Sigmoid colon (tissue), 7 donors: ENCODE measurements at places on chromosomes 1 and 21. TPM values are rescaled to one million over a fixed set of nuclear protein-coding genes. Genes with fewer than 3 reads are reported as not detected.

The ORC1 gene
- total RNA-seq, result not detected

The TOR3A gene
- total RNA-seq, result 39.7 TPM

The ADORA1 gene
- total RNA-seq, result 1.1 TPM

The GNB1 gene
- 148 TPM for total RNA-seq

The USP33 gene
- 68.4 TPM for total RNA-seq

The IGSF9 gene
- total RNA-seq, result under 0.01 TPM

The NCMAP gene
- total RNA-seq, result not detected

The MAST2 gene
- 28.5 TPM for total RNA-seq

The TNFRSF18 gene
- total RNA-seq, result 0.71 TPM

DNA sequence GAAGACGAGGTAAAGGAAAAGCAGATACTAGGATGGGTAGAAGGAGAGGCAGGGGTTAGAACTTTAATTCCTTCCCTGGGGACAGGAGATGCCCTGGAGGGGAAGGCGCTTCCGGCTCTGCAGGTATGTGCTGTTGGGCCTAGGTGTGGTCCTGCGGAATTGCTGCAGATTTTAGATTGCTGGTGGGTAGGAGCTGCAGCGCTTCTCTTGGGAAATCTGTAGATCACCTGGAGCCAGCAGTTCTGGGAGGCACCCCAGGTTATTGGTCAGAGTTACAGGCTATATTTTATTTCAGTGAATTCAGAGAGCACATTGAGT, 1.1 kb downstream of the MGST3 start:
- H3K27ac ChIP-seq, result peak overlapping the region; percentile 92

DNA sequence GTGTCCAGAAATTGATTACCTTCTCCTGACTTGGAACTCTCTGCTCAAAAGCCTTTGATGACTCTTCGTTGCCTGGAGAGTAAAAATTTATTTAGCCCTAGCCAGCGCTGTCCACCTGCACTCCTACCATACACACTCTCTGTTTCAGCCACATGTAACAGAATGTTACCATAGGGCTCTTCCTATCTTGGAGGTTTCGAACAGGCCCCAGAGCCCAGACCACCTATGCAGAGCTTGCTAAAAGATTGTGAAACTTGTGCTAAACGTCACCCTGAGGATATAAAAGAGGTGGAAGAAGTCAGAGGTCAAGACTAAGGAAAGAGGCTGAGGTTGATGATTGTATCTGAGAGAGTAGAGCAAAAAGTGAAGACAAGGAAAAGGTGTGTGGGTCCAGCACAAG, 237.0 kb upstream of the HOOK1 start:
- H3K36me3 ChIP-seq, result no peaks in the 10 kb centered on the region
- no peaks in the 10 kb centered on the region for H3K4me1 ChIP-seq
- DNase-seq, result no peak
- H3K27ac ChIP-seq, result no peak overlapping the region
- H3K27me3 ChIP-seq, result no peaks in the 10 kb centered on the region

DNA sequence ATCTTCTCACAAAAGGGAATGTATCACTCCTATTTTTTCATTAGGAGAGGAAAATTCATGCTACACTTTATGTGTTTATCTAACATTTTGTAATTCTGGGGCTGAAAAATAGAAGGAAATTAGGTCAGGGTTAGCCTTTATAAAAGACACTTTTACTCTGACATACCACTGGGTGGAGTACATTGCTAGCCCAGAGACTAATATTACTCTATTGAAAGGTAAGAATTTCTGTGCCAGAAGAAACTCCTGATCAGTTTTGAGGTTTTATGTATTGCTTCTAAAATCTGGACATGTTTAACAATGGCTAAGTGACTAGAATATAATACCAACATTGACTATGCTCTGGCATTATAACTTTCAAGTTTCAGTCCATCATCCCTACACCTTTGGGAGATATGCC, 724.6 kb downstream of the USP25 start:
- H3K36me3 ChIP-seq, result no peaks in the 10 kb centered on the region
- no peak overlapping the region for H3K4me3 ChIP-seq
- no peak for DNase-seq
- no peak overlapping the region for H3K27ac ChIP-seq

- H3K4me1 ChIP-seq, result peaks cover 18% of the 10 kb centered on the region
- H3K36me3 ChIP-seq, result no peaks in the 10 kb centered on the region
- no peak for DNase-seq
Measured at GRCh38 chr1:72288886-72289285, 6.5 kb upstream of the NEGR1 start.

DNA sequence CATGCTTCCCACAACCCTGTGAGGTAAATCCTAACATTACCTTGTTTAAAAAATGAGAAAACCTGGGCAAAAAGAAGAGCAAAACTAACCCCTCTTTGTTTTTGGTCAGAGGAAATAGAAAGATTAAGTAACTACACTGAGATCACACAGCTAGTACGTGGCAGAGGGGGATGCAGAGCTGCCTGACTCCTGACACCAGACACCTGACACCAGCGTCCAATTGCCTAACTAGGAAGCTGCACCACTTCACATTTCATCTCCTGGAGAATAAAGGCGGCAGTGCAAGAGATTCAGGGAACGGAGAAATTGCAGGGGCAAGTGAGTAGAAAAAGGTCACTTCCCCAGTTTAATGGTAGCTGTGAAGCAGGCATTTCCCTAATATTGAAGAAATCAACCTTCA, 229.3 kb upstream of the PTBP2 start:
- no peak overlapping the region for H3K27ac ChIP-seq
- H3K27me3 ChIP-seq, result no peaks in the 10 kb centered on the region
- H3K4me3 ChIP-seq, result no peak overlapping the region

DNA sequence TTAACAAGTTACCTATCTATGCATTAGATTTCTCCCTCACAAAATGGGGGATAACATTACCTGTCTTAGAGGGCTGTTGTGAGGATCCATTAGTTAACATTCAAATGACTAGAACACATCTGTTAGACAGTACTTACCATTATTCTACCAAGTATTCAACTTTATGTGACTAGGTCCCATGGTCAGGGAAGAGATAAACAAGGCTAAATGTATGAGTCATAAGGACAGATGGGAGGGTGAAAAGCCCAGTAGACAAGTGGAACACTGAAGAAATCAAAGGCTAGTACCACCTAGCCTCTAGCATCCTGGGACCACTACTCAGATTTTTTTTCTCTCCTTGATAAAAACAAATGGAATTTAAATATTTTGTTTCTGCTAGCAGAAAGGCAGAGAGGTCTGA, 9.0 kb upstream of the VHLL start:
- no peak for DNase-seq
- H3K27me3 ChIP-seq, result no peaks in the 10 kb centered on the region
- peaks cover 34% of the 10 kb centered on the region for H3K36me3 ChIP-seq
- no peaks in the 10 kb centered on the region for H3K4me1 ChIP-seq
- no peak overlapping the region for H3K4me3 ChIP-seq
- no peak overlapping the region for H3K27ac ChIP-seq

DNA sequence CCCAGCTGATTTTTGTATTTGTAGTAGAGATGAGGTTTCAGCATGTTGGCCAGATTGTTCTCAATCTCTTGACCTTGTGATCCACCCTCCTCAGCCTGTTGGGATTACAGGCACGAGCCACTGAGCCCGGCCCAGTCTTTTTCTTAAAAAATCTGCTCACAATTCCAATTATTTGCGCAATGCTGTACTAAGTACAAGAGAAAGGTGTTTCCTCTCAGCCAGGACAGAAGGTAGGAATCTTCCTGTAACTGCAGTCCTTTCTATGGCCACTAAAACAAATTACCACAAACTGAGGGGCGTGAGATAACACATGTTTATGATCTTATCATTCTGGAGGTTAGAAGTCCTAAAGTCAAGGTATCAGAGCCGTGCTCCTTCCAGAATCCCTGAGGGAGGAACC, 6.9 kb upstream of the CBR3 start:
- H3K27me3 ChIP-seq, result no peaks in the 10 kb centered on the region
- peaks cover 9% of the 10 kb centered on the region for H3K4me1 ChIP-seq

DNA sequence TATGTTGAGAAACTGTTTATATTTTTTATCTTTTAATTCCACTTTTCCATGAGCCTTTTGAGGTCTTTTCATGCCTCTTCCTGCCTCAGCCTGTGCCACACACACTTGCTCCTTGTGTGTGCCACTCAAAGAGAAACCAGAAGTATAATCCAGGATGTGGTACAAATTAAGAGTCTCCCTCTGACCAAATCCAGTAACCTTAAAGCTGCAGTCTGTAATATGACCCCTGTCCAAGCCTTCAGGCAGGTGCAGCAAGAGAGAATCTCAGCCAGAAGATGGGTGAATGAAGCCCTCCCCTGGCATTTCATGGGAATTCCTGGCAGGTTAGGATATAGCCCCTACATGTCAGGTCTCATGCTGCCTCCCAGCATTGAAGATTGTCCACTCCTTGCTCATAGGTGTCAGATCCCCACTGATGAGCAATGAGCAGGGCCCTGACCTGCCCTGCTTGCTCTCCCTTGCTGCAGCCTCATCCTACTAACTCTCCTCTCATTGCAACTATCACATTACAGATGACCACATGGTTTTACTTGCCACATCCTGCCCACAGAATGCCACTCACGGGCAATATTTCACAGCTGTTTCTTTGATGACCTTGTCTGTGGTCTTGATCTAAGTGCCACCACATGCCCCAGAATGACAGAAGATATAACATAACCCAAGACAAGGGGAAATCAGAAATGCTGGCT, 169.3 kb downstream of the SEC16B start:
- H3K36me3 ChIP-seq, result no peaks in the 10 kb centered on the region
- H3K4me3 ChIP-seq, result no peak overlapping the region
- no peak for DNase-seq
- H3K4me1 ChIP-seq, result no peaks in the 10 kb centered on the region

- H3K27ac ChIP-seq, result peak overlapping the region; percentile 98
- H3K27me3 ChIP-seq, result no peaks in the 10 kb centered on the region
- DNase-seq, result peak; percentile 95
- peaks cover 42% of the 10 kb centered on the region for H3K4me1 ChIP-seq
Measured at GRCh38 chr1:155134880-155135414, 705 bp upstream of the SLC50A1 start.

- H3K36me3 ChIP-seq, result no peaks in the 10 kb centered on the region
- no peaks in the 10 kb centered on the region for H3K4me1 ChIP-seq
- DNase-seq, result no peak
- no peak overlapping the region for H3K4me3 ChIP-seq
- H3K27me3 ChIP-seq, result no peaks in the 10 kb centered on the region
Measured at GRCh38 chr1:214638997-214639396, 36.0 kb downstream of the CENPF start.

GRCh38 chr1:220926146-220926545, 46.9 kb downstream of the HLX start:
- H3K4me1 ChIP-seq, result peaks cover 12% of the 10 kb centered on the region
- H3K4me3 ChIP-seq, result no peak overlapping the region
- no peaks in the 10 kb centered on the region for H3K27me3 ChIP-seq

- no peaks in the 10 kb centered on the region for H3K27me3 ChIP-seq
- no peak overlapping the region for H3K4me3 ChIP-seq
- no peak overlapping the region for H3K27ac ChIP-seq
- no peak for DNase-seq
- peaks cover 9% of the 10 kb centered on the region for H3K4me1 ChIP-seq
- H3K36me3 ChIP-seq, result no peaks in the 10 kb centered on the region
Measured at GRCh38 chr1:86779308-86780191, 75.2 kb downstream of the SH3GLB1 start.

DNA sequence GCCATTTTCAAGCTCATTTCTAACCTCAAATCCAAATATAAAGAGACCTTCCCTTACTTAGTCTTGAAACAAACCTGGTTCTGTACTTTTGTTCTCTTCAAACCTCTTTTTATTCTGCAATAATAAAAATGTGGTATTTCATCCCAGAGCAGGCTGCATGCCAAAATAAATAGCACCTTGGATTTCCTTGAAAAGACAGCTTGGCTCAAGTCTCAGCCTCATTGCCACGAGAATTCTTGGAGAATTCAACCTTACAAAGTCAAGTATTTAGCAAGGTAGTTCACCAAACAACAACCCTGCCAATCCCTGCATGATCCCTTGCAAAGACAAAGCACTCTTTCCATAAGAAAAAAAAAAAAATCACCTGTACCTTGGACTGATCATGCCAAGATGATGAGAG, 33.8 kb downstream of the KANK4 start:
- no peak overlapping the region for H3K4me3 ChIP-seq
- H3K27ac ChIP-seq, result no peak overlapping the region
- H3K36me3 ChIP-seq, result no peaks in the 10 kb centered on the region
- peaks cover 11% of the 10 kb centered on the region for H3K27me3 ChIP-seq

- DNase-seq, result no peak
- H3K36me3 ChIP-seq, result peaks cover 6% of the 10 kb centered on the region
- H3K27ac ChIP-seq, result no peak overlapping the region
Measured at GRCh38 chr1:167922611-167923074, 8.7 kb upstream of the ADCY10 start.

GRCh38 chr1:24827379-24828135, 82.3 kb downstream of the CLIC4 start:
- H3K27me3 ChIP-seq, result no peaks in the 10 kb centered on the region
- no peak overlapping the region for H3K4me3 ChIP-seq
- DNase-seq, result no peak
- H3K36me3 ChIP-seq, result no peaks in the 10 kb centered on the region

DNA sequence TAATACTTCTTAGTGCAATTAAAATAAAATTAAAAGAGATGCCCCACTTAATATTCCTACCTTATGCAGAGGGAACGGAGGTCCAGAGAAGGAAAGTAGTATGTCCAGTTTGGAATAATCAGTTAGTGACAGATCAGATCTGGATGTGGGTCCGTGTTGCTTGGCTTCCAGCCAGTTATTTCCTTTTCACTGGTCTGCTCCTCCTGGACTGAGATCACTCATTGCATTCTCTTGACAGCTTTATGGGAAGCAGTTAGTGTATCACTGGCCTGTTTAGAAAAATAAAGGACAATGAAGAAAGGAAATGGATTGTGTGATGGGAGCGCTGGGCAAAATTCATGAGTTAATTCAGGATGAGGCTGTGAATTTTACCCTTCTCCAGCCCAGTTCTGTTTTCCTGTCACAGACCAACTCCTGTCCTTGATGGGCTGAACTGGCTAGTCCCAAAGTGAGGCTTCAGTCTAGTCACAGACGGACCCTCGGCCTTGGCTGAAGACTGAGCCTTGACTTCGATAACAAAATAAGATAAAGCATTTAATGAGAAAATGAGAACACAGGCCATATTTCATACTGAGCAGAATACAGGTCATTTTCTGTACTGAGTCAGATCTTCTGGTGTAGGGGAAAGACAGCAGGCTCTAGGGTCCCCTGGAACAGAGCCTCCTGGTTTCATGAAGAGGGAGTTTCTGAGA, 85.2 kb upstream of the TRABD2B start:
- H3K27ac ChIP-seq, result no peak overlapping the region
- peaks cover 5% of the 10 kb centered on the region for H3K4me1 ChIP-seq
- DNase-seq, result no peak
- no peaks in the 10 kb centered on the region for H3K36me3 ChIP-seq
- no peak overlapping the region for H3K4me3 ChIP-seq

DNA sequence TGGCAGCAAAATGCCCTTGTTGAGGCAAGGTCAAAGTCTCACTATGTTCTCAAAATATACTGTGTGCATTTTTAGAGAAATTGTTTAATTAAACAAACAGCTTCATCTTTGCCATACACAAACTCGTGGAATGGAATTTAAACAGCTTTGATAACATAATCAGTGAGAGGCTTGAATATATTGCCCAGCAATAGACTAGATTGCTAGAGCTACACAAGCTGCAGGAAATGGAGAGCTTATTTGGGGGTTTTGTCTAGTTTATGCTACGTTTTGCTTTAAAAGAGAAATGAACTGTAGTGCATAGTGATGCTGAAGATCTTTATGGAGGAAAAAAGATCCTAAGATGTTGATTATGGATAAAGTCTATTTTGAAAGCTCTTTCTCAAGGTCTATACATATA, 166.8 kb upstream of the HMCN1 start:
- no peaks in the 10 kb centered on the region for H3K36me3 ChIP-seq
- no peak overlapping the region for H3K4me3 ChIP-seq
- no peaks in the 10 kb centered on the region for H3K4me1 ChIP-seq
- no peaks in the 10 kb centered on the region for H3K27me3 ChIP-seq

- H3K27ac ChIP-seq, result no peak overlapping the region
- no peak for DNase-seq
- no peak overlapping the region for H3K4me3 ChIP-seq
- no peaks in the 10 kb centered on the region for H3K36me3 ChIP-seq
Measured at GRCh38 chr1:184429335-184429734, 42.5 kb downstream of the C1orf21 start.
